Activated CD4-positive, CD25-positive, alpha-beta regulatory T cell treated with anti-CD3 and anti-CD28 coated beads, Interleukin-2, amount 50 U/mL, for 16 hours (primary cell): ENCODE measurements at places on chromosomes 16 and 17.

- DNase-seq = no peak
Measured at GRCh38 chr16:78597809-78598570, 498.5 kb downstream of the WWOX start.

- DNase-seq = no peak
Measured at GRCh38 chr16:26857371-26857770, 209.4 kb upstream of the C16orf82 start.

DNA sequence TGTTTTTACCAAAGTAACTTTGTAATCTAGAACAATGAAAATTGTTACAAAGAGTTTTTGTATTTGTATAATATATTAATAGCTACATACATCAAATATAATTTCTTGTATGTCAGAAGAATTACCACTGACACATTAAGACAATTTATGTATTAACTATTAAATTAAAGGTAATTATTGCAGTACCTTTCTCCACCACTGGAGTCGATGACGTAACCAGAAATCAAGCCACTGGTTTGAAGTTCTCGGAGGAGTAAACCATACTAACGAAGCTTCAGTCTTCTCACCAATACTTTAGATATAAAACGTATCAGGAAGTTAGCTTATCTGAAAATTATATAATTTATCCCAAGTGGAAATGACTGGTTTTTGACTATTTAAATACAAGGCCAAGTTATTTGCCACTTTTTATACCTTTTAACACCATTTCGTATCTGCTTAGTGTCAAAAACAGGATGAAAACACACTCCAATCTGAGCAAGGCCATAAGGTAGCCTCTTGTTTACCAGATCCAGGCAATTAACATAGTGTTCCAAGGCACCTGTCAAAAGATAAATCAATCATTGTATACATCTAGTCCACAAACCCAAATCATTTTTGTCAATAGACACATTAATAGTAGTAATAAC lies 4.3 kb downstream of the POLG2 start:
- DNase-seq = no peak

DNA sequence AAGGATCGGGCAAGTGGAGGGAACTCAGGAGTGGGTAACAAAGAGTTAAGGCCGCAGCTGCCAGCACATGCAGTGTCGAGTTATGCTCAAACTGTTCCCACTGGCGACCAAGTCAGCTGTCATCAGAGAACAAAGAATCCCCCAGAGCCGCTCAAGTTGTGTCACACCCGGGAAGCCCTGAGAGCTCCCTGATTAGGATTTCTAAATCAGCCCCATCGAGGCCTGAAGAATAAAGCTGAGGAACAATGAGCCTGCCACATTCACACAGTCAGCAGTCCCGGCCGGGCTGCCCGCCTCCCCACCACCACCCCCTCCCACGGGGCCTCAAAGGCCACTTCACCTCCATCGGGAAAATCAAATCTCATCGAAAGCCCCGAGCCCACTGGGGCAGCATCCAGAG lies 84.5 kb downstream of the SOX9 start:
- no peak for DNase-seq

GRCh38 chr17:2958706-2959222 lies 104.6 kb downstream of the OR1D5 start:
- DNase-seq = no peak

- DNase-seq = no peak
Measured at GRCh38 chr17:61401389-61402072, 1.9 kb downstream of the TBX2 start.

GRCh38 chr17:56659622-56660021 lies 66.1 kb downstream of the NOG start:
- DNase-seq = no peak
